ENCODE measurements at places on chromosomes 12 and 14.

DNA sequence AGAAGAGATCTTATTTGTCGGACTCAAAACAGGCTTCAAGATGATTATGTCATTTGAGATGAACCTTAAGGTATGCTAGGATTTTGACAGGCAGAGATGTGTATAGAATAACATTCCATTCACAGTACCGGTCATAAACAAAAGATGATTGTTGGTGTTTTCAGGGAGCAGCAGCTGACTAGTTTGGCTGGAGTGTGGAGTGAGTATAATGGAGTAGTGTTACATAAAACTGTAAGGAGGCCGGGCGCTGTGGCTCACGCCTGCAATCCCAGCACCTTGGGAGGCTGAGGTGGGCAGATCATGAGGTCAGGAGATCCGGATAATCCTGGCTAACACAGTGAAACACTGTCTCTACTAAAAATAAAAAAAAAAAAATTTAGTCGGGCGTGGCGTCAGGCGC lies 23.9 kb downstream of the SERPINA10 start:
- no peak for DNase-seq

DNA sequence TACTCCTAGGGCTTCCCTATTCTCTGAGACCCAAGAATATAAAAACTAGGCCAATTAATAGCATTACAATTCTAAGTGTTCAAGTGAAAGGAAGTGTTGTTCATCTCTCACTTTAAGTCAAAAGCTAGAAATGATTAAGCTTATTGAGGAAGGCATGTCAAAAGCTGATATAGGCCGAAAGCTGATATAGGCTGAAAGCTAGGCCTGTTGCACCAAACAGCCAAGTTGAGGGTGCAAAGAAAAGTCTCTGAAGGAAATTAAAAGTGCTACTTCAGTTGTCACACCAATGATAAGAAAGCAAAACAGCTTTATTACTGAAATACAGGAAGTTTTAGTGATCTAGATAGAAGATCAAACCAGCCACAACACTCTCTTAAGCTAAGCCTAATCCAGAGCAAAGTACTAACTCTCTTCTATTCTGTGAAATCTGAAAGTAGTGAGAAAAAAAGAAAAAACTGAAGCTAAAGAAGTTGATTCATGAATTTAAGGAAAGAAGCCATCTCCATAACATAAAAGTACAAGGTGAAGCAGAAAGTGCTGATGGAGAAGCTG lies 68.9 kb downstream of the SLC6A15 start:
- DNase-seq = no peak

- DNase-seq = no peak
Observed at GRCh38 chr14:65210118-65210821, 108.0 kb upstream of the MAX start.

DNA sequence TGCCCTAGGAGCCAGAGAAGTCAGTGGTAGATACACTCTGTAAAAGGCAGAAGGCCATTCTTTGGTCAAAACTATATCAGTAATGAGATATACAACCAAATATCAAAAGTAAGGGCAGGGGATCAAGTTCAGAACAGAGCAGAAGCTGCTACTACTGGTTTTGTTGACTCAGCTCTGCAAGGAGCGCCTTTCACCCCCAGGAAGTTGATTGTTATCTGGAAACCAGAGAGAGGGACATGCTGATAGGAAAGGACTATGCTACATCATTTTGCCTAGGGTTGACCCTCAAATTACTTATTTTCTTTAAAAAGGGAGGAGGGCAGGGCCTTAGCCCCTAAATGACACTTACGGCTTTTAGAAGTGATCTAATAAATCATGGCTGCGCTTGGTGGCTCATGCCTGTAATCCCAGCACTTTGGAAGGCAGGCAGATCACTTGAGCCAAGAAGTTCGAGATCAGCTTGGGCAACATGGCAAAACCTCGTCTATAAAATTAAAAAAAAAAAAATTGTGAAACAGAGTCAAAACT lies 194.0 kb downstream of the KLHL28 start:
- DNase-seq = no peak

GRCh38 chr14:65954942-65955341 lies 531.2 kb upstream of the CCDC196 start:
- DNase-seq = no peak

All from activated naive CD4-positive, alpha-beta T cell treated with Interleukin-2 at 50 U/mL for 16 hours (primary cell).